ENCODE measurements at places on chromosomes 11 and 22.

- DNase-seq: no peak
These were observed 1.2 kb downstream of the CDC42EP2 start for GRCh38 chr11:65315866-65316226.

GRCh38 chr11:94751786-94752185 lies 16.4 kb upstream of the AMOTL1 start:
- no peak for DNase-seq

DNA sequence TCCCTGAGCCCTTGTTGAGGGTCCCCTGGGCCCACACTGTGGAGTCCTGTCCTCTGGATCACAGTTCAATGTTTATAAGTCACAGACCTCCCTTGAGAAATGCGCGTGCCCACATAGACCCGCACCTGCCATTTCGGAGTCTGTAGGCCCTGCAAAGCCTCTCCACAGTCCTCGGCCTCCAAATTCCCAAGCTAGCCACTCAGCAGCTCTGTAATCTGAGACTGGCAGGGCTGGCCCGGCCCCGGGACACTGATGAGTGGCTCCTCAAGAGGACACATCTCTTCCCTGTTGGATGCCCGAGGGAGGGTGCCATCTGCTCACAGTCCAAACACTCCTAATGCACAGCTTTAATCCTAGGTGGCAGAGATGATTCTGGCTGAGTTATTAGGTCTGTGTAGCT lies 39.1 kb downstream of the B3GAT1 start:
- DNase-seq: peak; percentile 75

DNA sequence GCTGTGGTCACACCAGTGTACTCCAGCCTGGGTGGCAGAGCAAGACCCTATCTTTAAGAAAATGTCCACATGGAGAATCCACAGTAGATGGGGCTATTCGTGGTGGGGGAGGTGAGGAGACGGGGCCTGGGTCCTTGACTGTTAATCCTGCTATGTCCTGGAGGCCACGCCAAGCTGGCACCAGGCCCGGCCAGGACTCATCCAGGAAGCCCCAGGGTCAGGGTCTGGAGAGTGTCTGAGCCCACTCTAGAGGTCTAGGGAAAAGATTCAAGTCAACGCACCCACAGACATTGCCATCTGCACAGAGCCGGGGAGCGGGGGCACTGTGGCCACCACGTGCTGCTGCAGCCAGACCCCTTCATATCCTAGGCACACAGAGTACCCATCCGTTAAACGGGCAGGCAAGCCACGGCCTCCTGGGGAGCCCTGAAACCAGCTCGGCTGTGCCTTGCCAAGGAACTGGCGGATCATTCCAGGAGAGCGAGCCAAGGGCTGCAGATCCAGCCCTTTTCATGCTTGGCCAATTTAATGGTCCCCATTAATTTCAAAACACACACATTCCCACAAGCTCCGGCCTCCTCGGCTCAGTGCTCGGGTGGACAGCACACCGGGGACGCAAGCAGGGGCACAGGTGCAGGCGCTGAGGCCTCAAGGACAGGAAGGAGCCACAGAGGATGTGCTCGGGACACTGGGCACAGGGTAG lies 24.7 kb downstream of the MACROD1 start:
- DNase-seq: peak; percentile 52

- peak; percentile 82 for DNase-seq
These were observed 235.5 kb downstream of the GRIK4 start for GRCh38 chr11:120746836-120747609.

DNA sequence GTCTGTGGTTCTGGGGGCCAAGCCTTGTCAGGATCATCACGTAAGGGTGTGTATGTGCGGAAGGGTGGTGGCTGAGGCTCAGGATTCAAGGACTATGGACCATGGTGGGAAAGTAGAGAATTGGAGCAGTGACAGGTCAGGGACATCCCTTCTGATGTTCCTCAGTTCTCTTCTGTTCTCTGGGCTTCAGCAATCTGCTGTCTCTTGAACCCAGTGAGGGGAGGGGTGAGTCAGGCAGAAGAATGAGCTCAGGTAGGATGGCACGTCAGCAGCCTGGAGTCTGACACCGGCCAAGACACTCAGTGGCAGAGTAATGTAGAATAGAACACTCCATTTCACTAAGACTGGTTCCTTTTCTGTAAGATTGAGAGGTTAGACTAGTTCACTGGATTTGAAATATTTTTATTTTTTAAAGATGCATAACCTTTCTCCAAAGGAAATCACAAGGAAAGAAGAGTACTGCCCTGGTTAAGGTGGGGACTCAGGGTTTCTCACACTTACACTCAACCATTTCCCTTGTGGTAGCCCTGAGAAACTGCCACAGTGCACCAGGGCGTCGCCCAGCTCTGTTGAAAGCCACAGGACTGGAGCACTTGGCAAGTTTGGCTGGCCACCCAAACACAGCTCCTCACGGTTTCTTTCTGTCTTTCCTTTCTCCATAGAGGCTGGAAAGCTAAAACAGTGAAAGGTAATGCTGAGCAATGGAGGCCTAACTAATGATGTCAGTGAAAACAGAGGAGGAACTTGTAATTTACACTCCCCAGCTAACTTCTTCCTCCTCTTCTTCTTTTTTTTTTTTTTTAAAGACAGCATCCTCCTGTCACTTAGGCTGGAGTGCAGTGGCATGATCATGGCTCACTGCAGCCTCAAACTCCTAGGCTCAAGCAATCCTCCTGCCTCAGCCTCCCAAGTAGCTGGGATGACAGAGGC lies 23.1 kb upstream of the MICAL2 start:
- DNase-seq: no peak

DNA sequence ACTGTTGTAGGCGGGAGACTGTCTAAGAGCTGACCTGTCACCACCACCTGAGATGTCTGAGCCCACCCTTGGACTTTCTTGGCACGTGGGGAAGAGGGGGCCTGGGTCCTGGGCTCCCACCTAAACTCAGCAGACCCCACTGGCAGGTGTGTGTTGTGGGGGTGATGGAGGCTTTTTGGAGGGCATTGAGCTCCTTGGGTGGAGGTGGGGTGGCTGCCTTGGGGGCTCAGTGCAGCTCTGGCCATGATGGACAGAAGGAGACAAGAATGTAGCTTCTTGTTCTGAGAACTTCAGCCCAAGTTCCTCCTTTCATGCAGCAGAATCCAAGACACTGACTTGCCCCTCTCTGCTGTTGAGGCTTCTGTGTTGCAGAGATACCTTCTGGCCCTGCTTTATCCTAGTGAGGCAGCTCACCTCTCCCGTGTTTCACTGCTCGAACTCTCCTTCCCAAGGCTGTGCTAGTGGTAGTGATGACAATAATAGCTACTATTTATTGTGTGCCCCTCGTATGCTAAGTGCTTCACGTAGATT lies 116.6 kb upstream of the OR4B1 start:
- DNase-seq: no peak

GRCh38 chr11:34149786-34150185 lies 44.4 kb downstream of the NAT10 start:
- no peak for DNase-seq

DNA sequence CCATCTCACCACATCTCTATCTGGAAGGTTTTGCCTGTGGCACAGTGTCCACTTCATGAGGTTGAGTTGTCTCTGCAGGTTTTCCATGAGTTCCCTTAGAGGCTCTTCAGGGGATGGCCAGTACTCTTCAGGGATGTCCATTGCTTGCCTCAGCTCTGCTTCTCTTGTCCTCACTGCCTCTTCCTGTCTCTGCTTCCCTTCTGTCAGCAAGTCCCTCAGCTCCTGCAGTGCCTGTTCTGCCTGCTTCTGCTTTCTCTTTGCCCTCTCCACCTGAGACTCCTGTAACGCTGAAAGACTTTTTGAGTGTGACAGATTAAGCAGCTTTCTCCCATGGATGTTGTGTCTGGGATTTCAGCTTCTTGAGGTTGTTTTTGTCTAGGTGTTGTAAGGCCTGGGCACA lies 38.2 kb upstream of the MRPL17 start:
- no peak for DNase-seq

DNA sequence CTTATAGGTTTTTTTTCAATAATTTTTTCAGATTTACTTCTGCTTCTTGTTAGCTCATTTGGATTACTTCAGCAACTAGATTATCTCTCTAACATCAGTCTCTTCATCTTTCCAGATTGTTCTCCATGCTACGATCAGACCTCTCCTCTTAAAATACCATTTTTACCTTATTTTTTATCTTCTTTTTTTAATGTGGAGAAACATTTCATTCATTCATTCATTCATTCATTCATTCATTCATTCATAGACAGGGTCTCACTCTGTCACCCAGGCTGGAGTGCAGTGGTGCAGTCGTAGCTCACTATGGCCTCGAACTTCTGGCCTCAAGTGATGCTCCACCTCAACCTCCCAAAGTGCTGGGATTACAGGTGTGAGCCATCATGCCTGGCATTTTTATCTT lies 189.4 kb downstream of the UVRAG start:
- DNase-seq: no peak

- no peak for DNase-seq
These were observed 913.6 kb downstream of the NTM start for GRCh38 chr11:132284048-132284447.

- no peak for DNase-seq
These were observed 432.2 kb upstream of the ANO3 start for GRCh38 chr11:25899617-25900160.

- no peak for DNase-seq
These were observed 781 bp downstream of the TCIRG1 start for GRCh38 chr11:68039526-68040086.

DNA sequence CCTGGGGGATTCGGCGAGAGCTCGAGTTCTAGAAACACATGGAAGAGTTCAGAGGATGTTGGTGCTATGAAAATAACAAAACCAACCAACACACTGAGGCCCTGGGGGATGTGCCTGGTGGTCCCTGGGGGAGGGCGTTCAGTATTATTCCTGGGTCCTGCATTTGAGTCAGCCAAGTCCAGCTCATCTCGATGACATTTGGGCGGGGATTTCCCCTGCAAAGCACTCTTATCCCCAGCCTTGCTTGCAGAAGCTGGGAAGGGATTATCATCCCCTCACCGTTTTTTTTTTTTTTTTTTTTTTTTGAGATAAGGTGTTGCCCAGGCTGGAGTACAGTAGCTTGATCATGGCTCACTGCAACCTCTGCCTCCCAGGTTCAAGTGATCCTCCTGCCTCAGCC lies 2.1 kb upstream of the SMIM38 start:
- no peak for DNase-seq

DNA sequence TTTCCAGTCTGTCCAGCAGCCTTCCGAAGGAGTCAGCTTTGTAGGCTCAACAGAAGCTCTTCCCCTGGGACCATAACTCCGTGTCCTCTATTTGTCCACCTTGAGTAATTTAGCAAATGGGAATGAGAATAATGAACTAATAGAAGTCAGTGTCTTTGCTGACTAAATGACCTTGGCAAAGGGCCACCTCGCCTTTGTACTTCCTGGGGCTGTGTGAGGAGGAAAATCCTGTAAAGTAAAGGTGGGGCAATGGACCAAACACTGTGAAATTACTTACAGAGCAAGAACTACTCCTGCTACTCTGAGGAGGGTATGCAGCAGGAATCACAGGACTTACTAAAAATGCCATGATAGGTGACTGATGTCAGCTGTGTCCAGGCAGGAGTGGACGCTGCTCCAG lies 36.2 kb upstream of the CSNK2A3 start:
- no peak for DNase-seq

DNA sequence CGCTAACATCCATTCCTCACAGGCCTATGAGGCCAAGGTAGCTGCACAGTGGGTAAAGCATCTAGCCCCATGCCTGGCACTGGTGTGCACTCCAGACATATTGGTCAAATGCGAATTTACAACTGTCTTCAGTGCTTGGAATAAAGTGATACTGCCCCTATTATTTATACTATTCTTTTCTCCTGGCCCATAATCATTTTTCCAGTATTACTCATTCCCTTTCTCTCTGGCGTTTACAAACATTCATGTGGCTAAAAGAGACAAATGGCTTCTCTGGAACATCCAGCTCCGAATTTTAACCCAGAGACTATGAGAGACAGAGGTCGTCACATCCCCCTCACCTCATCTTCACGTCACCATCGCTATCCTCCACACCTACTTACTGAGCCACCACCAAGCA lies 87.2 kb upstream of the PITPNB start:
- no peak for DNase-seq

DNA sequence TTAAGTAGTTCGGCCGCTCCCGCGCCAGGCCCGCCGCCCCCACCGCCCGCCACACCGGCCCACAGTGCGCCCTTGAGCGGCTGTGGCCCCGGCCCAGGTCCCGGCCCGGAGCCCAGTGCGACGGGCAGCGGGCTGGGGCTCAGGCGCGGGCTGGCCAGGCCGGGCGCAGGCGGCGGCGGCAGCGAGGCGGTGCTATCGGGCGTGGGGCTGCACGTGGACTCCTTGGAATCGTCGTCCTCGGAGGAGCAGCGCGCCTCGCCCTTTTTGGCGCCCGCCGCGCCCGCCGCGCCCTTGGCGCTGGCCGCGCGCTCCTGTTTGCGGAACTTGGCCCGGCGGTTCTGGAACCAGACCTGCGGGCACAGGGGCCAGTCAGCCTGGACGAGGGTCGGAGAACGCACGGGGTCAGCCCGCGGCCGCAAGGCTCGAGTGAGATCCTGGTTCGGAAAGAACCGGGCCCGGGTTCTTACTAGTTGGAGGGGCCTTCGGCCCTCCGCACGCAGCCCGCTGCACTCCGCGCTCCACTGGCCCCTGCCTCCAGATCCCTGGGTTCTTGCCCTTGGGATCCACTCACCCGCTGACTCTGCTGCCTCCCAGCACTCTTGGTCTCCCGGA lies 4.0 kb downstream of the PHOX2A start:
- peak; percentile 54 for DNase-seq

- no peak for DNase-seq
These were observed 179.4 kb downstream of the ARHGAP42 start for GRCh38 chr11:100866453-100866852.

DNA sequence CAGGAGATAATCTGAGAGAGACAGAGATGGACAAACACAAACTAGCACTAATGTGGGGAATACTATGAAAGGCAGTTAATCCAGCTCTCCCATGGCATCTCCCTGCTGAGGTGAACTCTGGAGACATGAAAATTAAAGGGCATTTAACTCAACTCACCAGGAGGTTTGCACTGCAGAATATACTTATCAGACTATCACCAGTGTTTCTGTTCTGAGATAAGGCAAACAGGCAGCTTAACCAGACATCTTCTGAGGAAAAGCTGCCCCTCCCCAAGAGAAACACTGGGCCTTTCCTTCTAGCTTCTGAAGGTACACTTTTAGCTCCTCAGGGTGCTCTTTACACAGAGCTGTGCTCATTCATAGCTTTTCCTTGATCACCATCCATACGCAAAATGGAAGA lies 85.5 kb downstream of the AMBRA1 start:
- no peak for DNase-seq

All from NCI-H1092 treated with DMSO at 0.1 percent for 48 hours (cell line).